Kidney (tissue), 22 donors: ENCODE measurements at places on chromosomes 2 and 18. TPM values are rescaled to one million over a fixed set of nuclear protein-coding genes. Genes with fewer than 3 reads are reported as not detected.

The RGPD3 gene
- 0.19 TPM for total RNA-seq

The DNAJC5G gene
- not detected for total RNA-seq

GRCh38 chr18:75173125-75173432 lies 35.9 kb downstream of the PTGR3 start:
- no peak for DNase-seq

GRCh38 chr18:58042826-58043490 lies 1.1 kb upstream of the NEDD4L start:
- no peak for DNase-seq

GRCh38 chr2:74930811-74931486 lies 27.5 kb upstream of the POLE4 start:
- no peak for DNase-seq

DNA sequence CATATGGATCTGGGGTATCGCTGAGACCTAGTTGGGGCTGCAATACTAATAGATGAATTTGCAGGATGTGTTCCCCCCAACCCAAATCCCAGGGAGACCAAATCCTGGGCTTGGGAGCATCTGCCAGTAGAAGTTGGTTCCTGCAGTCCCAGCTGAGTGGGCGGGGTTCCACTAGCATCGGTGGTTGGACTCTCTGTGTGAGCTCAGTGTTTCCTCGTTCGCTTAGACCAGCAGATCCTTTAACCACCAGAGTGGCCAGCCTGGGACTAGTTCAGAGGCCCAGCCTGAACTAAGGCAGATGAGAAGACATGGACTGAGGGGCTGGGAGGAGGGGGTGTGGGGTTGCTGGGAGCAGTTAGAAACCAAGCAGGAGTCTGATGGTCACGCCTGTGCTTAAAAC lies 40.7 kb downstream of the PCARE start:
- no peak for DNase-seq

DNA sequence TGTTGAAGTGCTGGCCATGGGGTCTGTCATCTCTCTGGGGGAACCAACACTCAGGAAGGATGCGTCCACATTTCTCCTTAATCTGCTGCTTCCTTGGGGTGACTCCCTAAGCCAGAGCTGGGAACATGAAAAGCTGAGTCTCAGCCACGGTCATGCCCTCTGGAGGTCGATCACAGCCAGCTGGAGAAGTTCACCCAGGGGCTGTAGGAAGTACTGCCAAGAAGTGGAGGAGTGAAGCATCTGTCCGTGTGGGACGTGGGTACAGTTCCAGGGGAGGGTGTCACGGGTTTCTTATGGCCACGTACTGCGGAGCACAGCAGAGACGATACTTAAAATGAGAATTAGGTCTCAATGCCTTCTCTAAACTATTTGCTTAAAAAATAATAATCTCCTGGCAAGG lies 42.4 kb upstream of the IGFBP2 start:
- DNase-seq = peak; percentile 81

DNA sequence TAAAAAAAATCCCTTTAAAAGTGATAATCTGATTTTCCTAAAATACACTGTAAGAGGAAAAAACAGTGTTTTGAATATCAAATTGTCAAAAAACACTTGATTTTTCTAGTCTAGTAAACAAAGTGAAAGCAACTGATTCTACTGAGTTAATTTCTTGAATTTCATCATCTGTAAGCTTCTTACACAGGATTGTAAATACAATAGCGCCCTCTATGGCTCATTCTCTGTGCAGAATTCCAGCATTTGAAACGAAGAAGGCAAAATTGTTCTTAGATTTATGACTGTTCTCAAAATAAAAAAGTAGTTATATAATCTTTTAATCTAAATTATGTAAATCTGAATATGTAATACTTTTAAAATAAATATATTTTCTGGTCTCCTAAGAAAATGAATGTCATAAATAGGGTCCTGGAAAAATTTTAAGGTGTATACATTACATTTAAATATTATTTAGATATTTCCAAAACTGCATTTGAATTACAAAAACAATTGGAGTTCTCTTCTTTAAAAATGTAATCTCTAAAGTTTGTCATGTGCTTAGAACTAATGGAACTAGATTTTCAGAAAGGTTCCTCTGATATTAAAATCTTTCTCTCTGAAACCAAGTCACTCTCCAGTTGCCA lies 176.9 kb upstream of the MC4R start:
- DNase-seq = peak; percentile 73

- no peak for DNase-seq
These were observed 63.7 kb upstream of the OTOF start for GRCh38 chr2:26541401-26542193.

GRCh38 chr18:35355140-35355618 lies 11.0 kb upstream of the ZNF24 start:
- DNase-seq = peak; percentile 74

DNA sequence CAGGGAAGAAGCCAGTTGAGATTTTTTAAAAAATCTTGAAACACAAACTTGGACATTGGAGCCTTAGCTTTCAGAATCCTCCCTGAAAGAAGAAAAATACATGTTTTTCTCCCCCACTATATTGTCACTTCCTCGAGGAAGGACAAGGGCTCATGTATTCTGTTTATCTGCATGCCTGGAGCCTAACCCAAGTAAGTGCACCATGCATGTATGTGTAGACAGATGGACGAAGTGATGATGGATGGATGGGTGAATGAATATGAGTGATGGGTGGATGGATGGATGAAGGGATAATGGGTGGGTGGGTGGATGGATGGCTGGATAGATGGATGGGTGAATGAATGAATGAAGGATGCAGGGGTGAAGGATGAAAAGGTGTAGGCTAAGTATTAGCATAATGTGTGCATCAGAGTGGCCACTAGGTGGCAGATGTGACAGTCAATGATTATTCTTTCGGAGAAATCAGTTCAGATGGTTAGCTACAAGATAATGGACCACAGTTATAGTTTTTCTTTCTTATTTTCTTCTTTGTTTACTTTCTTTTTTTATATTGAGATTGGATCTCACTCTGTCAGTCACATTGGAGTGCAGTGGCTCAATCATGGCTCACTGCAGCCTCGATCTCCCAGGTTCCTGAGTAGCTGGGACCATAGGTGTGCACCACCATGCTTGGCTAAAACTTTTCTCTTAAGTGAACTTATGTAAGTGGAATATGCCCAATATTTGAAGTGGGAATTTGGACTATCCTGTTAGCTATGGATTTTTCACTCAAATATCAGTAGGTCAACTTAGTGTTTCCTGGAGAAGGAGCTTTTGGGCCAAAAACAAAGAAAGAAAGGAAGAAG lies 18.5 kb upstream of the CCDC93 start:
- no peak for DNase-seq
